ENCODE measurements at places on chromosomes 7 and 10. TPM values are rescaled to one million over a fixed set of nuclear protein-coding genes. Genes with fewer than 3 reads are reported as not detected.

The LDB3 gene
- 0.20 TPM for total RNA-seq

The FGFBP3 gene
- total RNA-seq, result 3.6 TPM

The ERV3-1 gene
- 6.1 TPM for total RNA-seq

The ALDH18A1 gene
- total RNA-seq, result 128 TPM

The CUL2 gene
- 50.6 TPM for total RNA-seq

The SLC26A3 gene
- total RNA-seq, result not detected

The PNLIP gene
- not detected for total RNA-seq

The RBM20 gene
- 0.42 TPM for total RNA-seq

DNA sequence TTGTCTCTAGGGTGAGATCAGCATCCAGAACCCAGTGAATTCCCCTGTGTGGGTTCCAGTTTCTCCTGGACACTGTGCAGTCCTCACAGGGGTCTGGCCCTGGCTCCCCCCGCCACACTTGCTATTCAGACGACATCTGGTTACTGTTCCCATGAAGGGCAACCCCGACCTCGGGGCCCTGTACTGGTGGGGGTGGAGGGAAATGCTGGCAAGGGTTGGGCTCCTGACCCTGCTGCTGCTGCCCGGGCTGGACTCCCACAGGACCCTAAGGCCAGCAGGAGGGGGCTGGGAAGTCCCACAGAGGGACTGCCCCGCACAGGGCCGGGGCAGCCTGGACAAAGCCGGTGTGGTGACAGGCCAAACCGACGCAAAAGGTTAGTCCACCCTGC is 768 bp upstream of the CPA1 start:
- no peaks in the 10 kb centered on the region for H3K36me3 ChIP-seq
- no peak overlapping the region for H3K27ac ChIP-seq
- no peaks in the 10 kb centered on the region for H3K4me1 ChIP-seq
- no peaks in the 10 kb centered on the region for H3K27me3 ChIP-seq
- no peak overlapping the region for H3K4me3 ChIP-seq

GRCh38 chr10:4677296-4678021 is 148.5 kb upstream of the AKR1E2 start:
- H3K36me3 ChIP-seq, result no peaks in the 10 kb centered on the region
- no peak for DNase-seq
- no peak overlapping the region for H3K4me3 ChIP-seq
- no peak overlapping the region for H3K27ac ChIP-seq
- H3K27me3 ChIP-seq, result peaks cover 40% of the 10 kb centered on the region
- no peaks in the 10 kb centered on the region for H3K4me1 ChIP-seq

DNA sequence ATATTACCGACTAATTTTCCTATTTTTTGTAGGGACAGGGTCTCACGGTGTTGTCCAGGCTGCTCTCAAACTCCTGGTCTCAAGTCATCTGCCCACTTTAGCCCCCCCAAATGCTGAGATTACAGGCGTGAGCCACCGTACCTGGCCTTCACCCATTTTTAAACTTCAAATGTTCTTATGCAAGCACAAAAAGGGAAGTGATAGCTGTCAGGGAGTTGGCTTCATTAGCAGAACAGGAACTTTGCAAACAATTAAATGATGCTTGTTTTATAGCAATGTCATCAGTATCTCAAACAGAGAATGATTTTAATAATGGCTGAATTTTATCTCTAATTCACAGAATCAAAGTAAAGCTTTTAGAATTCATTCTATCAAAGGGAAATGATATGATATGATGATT is 49.8 kb upstream of the FAM171A1 start:
- H3K4me1 ChIP-seq, result no peaks in the 10 kb centered on the region
- DNase-seq, result no peak
- H3K4me3 ChIP-seq, result no peak overlapping the region
- H3K36me3 ChIP-seq, result no peaks in the 10 kb centered on the region

GRCh38 chr10:123136221-123136805 is 543 bp downstream of the HMX3 start:
- peak; percentile 14 for DNase-seq
- H3K4me1 ChIP-seq, result peaks cover 42% of the 10 kb centered on the region
- H3K36me3 ChIP-seq, result no peaks in the 10 kb centered on the region
- no peak overlapping the region for H3K27ac ChIP-seq

- H3K4me3 ChIP-seq, result no peak overlapping the region
- no peak for DNase-seq
- no peaks in the 10 kb centered on the region for H3K36me3 ChIP-seq
- peaks cover 4% of the 10 kb centered on the region for H3K4me1 ChIP-seq
- no peak overlapping the region for H3K27ac ChIP-seq
- H3K27me3 ChIP-seq, result peaks cover 5% of the 10 kb centered on the region
Measured at GRCh38 chr10:91690996-91691676, 58.3 kb upstream of the PPP1R3C start.

DNA sequence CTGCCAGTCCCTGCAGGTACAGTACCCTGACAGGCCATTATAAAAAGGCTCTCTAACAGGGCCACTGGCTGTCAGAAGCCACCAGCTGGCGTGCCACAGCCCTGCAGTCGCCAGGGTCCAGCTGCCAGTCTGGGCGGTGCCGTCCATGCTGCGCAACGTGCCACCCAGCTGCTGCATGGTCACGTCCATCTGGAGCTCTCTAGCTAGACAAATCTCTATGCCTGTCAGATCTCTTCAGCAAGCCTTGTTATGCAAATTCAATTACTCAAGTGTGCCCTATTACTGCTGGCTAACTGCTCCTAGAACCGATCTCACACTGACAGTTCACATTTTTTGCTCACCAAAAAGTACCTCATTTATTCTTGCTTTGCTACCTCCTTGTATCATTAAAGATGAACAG is 75.9 kb downstream of the HIBADH start:
- peaks cover 6% of the 10 kb centered on the region for H3K4me1 ChIP-seq
- no peaks in the 10 kb centered on the region for H3K27me3 ChIP-seq
- no peak overlapping the region for H3K4me3 ChIP-seq
- H3K36me3 ChIP-seq, result peaks cover 9% of the 10 kb centered on the region
- no peak overlapping the region for H3K27ac ChIP-seq
- DNase-seq, result no peak

DNA sequence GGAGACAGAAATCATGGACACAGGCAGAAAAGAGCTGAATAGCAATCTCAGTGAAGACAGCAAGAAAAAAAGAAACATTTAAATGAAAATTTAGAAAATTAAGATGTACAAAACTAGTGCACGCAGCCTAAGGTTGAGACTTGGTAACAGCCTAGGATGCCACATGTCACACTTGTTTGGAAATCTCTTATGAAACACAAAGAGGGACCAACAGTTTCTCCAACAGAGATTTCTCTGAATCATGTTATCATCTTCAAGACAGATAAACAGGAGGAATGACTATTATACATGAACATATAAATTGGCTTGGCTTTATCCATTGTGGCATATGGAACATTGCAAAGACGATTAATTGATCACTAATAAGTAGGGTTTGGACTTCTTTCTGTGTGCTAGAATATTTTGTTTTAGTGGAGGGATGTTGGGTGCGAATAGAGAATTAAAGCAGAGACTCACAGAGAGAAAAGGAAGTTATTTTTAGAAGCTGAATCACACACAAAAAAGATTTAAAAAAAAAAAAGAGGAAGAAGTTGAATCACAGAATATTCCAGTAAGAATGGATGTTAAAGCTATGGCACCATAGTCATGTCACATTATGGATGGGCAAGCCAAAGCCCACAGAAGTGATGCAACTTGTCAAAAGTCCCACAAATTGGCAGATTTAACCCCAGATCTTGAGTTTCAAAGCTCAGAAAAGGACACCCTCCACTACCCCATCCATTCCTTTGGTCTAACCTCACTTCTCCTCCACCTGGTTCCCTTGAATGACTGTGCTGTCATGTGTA is 91.6 kb downstream of the MYOF start:
- H3K36me3 ChIP-seq, result peaks cover 19% of the 10 kb centered on the region
- H3K27ac ChIP-seq, result no peak overlapping the region
- H3K4me3 ChIP-seq, result no peak overlapping the region
- H3K27me3 ChIP-seq, result no peaks in the 10 kb centered on the region
- no peak for DNase-seq

GRCh38 chr10:122853665-122854313 is 8.1 kb upstream of the CUZD1 start:
- H3K27me3 ChIP-seq, result no peaks in the 10 kb centered on the region
- H3K36me3 ChIP-seq, result peaks cover 55% of the 10 kb centered on the region
- H3K4me3 ChIP-seq, result no peak overlapping the region
- peaks cover 12% of the 10 kb centered on the region for H3K4me1 ChIP-seq

DNA sequence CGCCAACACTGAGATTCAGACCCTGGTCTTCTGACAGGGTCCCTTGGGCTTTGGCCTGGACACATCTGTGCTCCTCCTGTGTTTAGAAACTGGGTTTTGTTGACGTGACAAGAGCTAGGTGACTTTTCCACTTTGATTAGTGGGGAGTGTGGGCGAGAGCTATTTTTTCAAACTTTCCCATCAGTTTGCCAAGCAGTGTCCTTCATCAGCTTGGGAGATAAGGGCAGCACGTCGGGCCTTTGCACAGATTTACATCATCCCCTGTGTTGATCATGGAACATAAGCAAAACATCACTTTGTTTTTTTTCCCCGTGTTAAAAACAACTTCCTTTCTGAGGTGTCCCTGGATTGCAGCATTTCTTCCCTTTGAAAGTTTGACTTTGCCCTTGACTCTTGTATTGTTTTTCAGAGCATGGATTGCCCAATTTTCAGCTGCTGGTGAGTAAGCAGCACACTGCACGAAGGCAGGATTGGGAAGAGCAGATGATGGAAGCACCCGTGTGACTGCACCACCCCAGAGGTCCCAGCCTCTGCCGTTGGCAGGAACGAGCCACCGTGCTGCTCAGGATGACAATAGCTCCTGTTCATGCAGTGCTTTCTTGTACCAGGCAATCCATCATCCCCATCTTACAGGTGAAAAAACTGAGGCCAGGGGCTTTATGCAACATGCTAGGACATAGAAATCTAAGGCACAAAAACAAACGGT is 6.4 kb upstream of the IGFBP1 start:
- DNase-seq, result no peak
- H3K36me3 ChIP-seq, result no peaks in the 10 kb centered on the region
- H3K27me3 ChIP-seq, result peaks cover 24% of the 10 kb centered on the region
- no peak overlapping the region for H3K4me3 ChIP-seq
- H3K4me1 ChIP-seq, result no peaks in the 10 kb centered on the region
- H3K27ac ChIP-seq, result no peak overlapping the region

DNA sequence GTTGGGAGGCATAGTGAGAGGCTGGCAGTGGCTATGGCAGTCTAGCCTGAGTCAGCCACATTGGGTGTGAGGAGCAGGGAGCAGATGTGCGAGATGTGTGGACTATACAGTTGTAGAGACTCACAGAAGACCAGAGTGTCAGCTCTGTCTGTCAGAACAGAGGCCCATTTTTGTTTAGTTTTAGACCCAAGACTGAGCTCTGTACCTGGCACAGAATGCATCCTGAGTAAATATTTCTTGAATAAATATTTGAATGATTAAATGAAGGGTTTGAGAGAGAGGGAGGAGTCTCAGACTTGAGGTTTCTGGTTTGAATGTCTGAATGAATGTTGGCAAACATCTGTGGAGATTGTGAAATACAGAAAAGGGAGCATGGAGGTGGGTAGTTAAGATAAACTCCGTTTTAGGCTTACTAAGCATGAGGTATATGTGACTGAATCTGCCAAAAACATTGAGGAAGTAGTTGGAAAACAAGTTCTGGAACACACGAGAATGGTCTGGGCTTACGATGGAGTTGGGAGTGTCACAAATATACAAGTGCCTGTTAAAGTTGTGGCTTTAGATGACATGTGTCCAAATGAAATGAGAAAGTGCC is 3.6 kb downstream of the SEC23IP start:
- peaks cover 44% of the 10 kb centered on the region for H3K4me1 ChIP-seq
- no peak overlapping the region for H3K4me3 ChIP-seq
- peaks cover 27% of the 10 kb centered on the region for H3K36me3 ChIP-seq
- no peaks in the 10 kb centered on the region for H3K27me3 ChIP-seq
- no peak for DNase-seq
- H3K27ac ChIP-seq, result no peak overlapping the region

DNA sequence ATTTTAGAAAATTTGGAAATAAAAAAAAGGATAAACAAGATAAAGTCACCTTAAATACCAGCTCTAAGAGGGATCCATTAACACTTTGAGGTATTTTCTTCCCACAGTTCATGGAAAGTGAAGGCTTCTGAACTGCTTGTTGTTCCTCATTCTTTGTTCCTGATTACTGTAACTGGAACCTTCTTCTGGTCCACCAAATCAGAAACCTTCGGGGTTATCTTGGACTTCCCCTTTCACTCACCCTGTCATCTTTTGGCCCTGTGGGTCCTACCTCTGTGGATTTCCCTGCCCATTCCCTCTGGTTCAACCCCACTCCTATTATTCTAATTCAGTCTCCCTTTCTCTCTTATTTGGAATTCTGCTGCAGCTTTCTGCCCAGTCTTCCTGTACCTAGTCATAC is 116.5 kb upstream of the PRPS1L1 start:
- DNase-seq, result no peak
- no peak overlapping the region for H3K27ac ChIP-seq
- no peaks in the 10 kb centered on the region for H3K27me3 ChIP-seq
- H3K36me3 ChIP-seq, result no peaks in the 10 kb centered on the region

DNA sequence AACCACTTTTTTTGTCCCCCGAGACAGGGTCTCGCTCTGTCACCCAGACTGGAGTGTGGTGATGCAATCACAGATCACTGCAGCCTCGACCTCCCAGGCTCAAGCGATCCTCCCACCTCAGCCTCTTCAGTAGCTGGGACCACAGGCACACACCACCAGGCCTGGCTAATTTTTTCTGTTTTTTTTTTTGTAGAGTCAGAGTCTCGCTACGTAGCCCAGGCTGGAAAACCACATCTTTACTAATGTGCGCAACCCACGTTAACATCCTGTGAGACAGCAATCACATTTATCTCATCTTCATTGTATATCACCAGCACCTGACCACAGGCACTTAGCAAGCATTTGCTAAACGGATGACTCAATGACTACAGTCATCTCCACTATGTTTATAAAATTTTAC is 77.8 kb upstream of the ATP6V0A4 start:
- H3K4me1 ChIP-seq, result peaks cover 12% of the 10 kb centered on the region
- H3K36me3 ChIP-seq, result no peaks in the 10 kb centered on the region
- no peaks in the 10 kb centered on the region for H3K27me3 ChIP-seq

DNA sequence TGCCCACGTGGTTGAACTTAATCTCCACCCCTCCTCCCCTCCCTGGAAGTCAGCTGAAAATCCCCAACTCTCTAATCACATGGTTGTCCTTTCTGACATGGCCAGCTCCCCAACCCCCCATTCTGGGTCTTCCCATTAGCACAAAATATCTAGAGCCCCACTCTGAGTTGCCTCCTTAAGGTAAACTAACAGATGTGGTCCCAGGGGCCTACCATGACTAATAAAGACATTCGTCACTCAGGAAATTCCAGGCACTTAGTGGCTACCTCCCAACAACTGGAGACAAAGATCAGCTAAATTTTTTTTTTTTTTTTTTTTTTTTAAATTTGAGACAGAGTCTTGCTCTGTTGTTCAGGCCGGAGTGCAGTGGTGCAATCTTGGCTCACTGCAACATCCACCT is 21.1 kb downstream of the CCDC126 start:
- H3K4me3 ChIP-seq, result no peak overlapping the region
- H3K27me3 ChIP-seq, result no peaks in the 10 kb centered on the region
- H3K36me3 ChIP-seq, result peaks cover 63% of the 10 kb centered on the region
- no peak overlapping the region for H3K27ac ChIP-seq
